ENCODE measurements at places on chromosomes 3 and 15.
A peak's percentile ranks its signal among the peaks of the same experiment; 100 is the strongest.

DNA sequence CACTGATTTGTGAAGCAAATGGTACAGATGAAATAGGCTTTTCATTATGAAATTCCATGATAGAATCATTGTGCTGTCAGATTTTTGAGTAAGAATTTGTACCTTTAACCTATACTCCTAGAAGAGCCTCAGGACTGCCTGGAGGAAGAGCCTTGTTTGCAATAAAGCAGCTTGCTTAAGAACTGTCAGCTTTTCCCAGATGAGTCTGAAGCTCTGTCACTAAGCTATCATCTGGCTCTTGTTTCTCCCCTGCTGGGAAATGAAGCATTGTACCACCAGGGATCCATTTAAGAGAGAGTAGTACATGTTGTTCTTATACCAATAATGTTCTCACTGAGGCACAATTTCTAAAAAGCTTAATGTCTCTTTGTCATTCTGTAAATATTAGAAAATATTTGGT is 85.1 kb upstream of the FLNB start:
- H3K36me3 ChIP-seq = peaks cover 25% of the 10 kb centered on the region
- H3K27me3 ChIP-seq = no peaks in the 10 kb centered on the region
- no peak for DNase-seq

GRCh38 chr3:30426293-30426993 is 180.0 kb upstream of the TGFBR2 start:
- no peaks in the 10 kb centered on the region for H3K4me1 ChIP-seq
- no peaks in the 10 kb centered on the region for H3K27me3 ChIP-seq

- peak overlapping the region; percentile 25 for H3K4me3 ChIP-seq
- no peaks in the 10 kb centered on the region for H3K27me3 ChIP-seq
- peak; percentile 86 for DNase-seq
- peaks cover 20% of the 10 kb centered on the region for H3K4me1 ChIP-seq
- H3K27ac ChIP-seq = no peak overlapping the region
These were observed 47.5 kb upstream of the MUC4 start for GRCh38 chr3:195859061-195859845.

GRCh38 chr15:23035964-23036566 is 3.3 kb downstream of the TUBGCP5 start:
- H3K4me1 ChIP-seq = peaks cover 2% of the 10 kb centered on the region
- H3K36me3 ChIP-seq = peaks cover 32% of the 10 kb centered on the region
- H3K27ac ChIP-seq = no peak overlapping the region
- no peak overlapping the region for H3K4me3 ChIP-seq
- DNase-seq = peak; percentile 80

DNA sequence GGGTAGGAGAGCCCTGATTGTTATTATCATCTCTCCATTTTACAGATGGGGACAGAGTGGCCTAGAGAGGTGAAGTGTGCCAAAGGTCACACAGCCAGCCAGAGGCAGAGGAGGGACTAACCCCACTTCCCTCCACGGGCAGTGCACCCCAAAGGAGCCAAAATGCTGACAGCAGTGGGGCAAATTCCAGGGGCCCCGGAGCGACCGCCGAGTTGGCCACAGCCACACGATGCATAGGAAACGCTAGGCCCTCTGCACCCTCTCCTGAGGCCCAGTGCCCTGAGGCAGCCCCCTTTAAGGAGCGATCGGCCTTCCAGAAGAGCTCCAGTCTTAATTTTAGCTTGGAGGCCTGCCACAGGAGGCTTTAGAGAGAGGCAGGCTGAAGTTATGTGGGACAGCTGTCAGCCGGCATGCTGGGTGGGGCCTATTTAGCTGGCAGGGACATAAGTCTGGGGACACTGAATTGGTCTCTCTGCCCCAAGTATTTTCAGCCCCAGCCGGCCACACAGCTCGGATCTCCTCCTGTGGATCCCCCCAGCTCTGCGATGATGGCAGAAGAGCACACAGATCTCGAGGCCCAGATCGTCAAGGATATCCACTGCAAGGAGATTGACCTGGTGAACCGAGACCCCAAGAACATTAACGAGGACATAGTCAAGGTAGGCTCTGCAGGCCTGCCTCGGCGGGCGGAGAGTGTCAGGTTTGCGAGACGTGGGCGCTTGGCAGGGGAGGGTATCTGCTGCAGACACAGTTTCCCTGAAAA is at the start of gene CAV3:
TSS of gene CAV3 (plus strand) at position 471 of the 763 bp plus-strand sequence. CDS start at position 546, 75 bp downstream.
- H3K36me3 ChIP-seq = no peaks in the 10 kb centered on the region
- peaks cover 39% of the 10 kb centered on the region for H3K27me3 ChIP-seq
- H3K4me1 ChIP-seq = peaks cover 11% of the 10 kb centered on the region
- no peak within 1 kb of the TSS for H3K27ac ChIP-seq
- H3K4me3 ChIP-seq = no peak within 1 kb of the TSS

DNA sequence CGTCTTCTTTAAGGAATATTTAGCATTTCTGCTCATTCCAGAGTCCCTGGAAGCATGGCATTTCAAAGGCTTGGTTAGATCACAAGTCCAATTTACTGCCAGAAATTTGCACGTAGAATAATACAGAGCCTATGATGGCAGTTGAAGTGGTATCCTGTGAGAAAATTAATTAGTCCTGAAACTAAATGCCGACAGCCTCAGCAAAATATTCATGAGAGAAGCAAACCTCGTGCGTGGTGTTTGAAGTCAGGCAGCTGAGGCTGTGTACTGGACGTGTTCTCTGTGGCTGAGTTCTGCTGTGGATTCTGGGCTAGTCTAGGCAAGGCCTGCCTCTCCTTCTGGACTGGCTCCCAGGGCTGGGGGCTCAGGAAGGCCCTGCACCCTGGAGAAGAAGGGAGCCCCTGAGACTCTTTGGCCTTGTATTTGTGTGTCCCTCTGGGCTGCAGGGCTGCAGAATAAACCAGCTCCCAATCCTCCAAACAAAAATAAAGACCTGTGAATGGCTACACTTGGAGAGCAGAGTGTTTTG is 106.6 kb downstream of the APBA2 start:
- DNase-seq = no peak
- H3K4me3 ChIP-seq = no peak overlapping the region
- peaks cover 28% of the 10 kb centered on the region for H3K4me1 ChIP-seq
- H3K27ac ChIP-seq = peak overlapping the region; percentile 39
- H3K36me3 ChIP-seq = no peaks in the 10 kb centered on the region
- no peaks in the 10 kb centered on the region for H3K27me3 ChIP-seq

DNA sequence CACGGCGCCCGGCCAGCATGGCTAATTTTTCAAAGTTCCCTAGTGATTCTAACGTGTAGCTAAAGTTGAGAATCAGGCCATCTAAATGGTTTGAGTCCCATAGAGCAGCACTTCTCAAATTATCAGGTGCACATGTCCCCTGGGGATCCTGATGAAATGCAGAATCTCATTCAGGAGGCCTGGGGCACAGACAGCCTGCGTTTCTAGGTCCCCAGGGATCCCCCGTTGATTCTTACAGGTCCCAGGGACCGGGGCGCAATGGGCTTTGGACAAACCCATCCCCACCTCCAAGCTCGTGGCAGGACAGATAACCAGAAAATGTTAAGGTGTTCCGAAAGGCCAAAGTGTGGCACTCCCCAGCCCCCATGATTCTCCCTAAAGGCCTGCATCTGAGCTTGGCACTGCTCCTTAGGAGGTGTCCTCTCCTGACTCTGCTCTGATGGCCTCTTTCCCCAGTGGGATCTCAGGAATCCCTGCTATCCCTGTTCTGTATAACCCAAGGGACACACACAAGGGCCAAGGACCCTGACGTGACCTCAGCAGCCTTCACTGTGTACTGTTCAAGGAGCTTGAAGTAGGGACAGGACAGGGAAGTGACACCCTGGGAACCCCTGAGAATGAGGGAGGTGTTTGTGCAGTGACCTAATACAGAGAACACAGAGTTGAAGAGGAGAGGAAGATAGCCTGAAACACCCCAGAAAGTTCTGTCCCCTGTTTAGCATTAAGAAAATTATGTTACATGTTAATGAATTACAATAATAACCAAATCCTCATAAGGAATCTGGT is 8.0 kb downstream of the LRRK1 start:
- no peak for DNase-seq
- H3K27ac ChIP-seq = no peak overlapping the region
- peaks cover 13% of the 10 kb centered on the region for H3K27me3 ChIP-seq
- no peaks in the 10 kb centered on the region for H3K36me3 ChIP-seq

- no peak overlapping the region for H3K27ac ChIP-seq
- H3K27me3 ChIP-seq = no peaks in the 10 kb centered on the region
- no peak for DNase-seq
These were observed 130.5 kb upstream of the PHLDB2 start for GRCh38 chr3:111728566-111728935.

Data from WTC11 (cell line).